ENCODE measurements at places on chromosomes 3 and 15.

DNA sequence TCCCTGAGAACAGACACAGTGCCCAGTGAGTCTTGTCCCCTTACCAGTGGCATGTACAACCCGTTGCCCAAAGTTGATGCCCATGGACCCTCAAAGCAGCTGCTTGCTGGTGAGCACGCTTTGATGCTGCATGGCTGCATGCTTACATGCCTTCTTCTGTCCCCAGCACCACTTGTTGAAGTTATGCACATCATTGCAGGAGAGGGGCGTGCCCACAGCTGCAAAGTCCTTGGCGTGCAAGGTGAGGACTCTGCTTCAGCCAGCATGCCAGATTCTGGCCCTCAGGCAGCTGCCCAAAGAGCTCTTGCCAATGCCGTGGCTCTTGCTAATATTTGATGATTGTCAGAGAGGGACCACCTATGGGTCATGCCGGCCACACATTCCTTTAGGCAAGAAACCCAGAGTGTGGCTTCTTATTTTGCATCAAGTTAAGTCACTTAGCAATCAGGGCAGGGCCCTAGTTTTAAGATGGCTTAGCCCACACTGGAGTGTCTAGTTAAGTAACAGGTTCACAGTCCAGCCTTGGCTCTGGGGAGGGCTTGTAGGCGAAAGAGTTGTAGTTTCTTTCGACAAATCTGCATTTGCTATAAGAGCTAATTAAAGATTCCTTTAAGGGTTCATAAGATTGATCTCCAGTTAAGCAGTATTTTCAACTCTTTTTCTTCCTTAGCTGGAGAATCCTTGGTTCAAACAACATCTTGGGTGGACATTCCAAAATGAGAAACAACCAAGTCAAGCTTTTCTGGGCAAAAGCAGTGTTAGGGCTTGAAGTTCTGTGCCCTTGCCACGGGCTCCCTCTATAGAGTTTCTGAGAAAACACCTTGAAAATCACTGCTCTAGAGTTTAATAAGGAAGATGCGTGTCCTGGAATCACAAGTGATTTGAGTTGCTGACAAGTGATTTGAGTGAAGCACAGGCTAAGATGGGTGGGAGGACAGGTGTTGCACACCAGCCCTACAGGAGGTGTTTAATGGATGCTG is 128.6 kb downstream of the SLCO3A1 start:
- DNase-seq: no peak

GRCh38 chr15:91070872-91071271 is 29.2 kb upstream of the SV2B start:
- DNase-seq: no peak

GRCh38 chr3:186320862-186321568 is 41.0 kb downstream of the DGKG start:
- no peak for DNase-seq

DNA sequence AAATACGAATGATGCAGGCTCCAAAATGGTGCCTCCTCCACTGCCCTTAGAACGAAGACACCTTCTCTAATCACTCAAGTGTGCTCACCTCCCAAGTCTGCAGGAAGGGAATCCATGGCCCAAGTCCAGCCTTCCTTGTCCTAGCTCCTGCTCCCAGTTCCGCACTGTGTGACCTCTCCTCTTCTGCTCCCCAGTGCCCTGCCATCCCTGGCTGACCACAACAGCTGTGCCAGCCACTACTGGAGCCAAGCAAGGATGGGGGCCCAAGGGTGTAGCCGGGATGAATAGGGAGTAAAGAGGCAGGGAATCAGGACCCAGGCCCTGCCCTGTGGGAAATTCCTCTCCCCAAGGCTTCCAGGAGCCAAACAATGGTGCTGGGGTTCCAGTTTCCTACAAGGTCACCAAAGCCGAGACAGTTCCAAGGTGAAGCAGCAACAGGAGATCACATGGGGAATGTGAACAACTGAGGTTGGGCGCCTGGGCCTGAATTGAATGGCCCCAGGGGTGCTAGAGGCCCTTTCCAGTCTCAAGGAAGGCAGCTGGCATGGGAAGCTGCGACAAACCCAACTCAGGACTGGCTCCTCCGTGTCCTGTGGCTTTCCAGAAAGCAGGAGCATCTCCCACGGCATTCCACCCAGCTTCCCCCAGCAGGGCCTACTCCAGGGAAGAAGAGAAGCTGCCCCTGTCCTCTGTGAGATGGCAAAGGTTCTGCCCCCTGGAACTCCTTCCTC is 20.2 kb downstream of the SEMA7A start:
- no peak for DNase-seq

GRCh38 chr3:79367066-79367465 is 400.7 kb downstream of the ROBO1 start:
- no peak for DNase-seq

DNA sequence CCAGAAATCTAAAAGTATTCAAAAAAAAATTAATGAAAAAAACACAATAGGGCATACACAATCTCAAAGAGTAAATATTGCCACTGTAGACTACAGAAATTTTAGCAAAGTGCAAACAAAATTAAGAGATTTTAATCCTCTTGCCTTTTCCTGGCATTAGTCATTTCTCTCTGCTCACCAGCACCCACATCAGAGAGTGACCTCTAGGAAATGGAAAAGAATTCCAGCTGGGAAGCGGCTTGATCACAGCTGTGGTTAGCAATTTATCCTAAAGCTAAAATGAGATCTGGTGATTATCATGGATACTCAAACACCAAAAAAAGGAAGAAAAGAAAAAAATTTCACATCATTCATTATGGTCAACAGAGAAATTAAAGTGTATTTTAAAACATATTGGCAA is 7.5 kb downstream of the CSNK1G1 start:
- no peak for DNase-seq

GRCh38 chr3:151307583-151308488 is 8.8 kb downstream of the GPR87 start:
- no peak for DNase-seq

All from erythroblast (primary cell).